ENCODE measurements at places on chromosomes 4 and X.

DNA sequence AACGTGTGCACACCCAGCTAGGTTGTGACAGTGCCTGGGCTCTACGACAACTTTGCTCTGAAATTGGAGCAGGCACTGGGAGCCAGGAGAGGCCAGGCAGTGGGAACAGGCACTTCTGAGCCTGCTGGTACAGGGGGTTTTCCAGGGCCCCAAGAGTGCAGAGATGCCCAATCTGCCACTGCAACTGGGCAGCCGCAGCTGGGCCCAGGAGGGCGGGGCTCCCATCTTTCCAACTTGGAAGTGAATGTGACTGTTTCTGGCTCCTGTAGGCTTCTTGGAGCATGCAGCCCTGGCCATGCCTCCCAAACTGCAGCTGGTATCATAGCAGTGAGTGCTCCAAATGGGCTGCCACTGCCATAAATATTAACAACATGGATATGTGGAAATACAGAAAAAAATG, 465.1 kb upstream of the PABPC4L start:
- DNase-seq, result no peak

- no peak for DNase-seq
These were observed 163.0 kb upstream of the TLL1 start for GRCh38 chr4:165709973-165710526.

GRCh38 chr4:72094059-72094797, 62.4 kb downstream of the NPFFR2 start:
- DNase-seq, result no peak

- DNase-seq, result no peak
These were observed 251.1 kb downstream of the USP46 start for GRCh38 chr4:52408032-52408431.

DNA sequence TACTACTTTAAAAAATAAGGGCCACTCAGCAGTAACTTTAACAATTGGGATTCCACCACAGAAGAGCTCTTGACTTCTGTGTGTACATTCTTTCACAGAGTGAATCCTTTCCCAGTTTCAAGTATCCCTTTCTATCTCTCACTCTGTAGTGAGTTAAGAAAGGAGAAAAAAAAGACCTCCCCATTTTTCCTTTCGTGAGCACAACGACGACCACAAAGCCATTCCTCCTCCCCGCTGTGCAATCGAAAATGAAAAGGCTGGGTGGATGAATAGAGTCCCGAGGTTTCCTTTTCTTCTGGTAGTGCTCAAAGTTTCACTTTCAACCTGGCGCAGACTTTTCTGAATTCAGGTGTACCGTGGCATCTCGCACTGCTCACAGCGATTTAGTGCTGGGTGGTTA, 58.0 kb downstream of the TAB3 start:
- no peak for DNase-seq

- DNase-seq, result peak; percentile 16
These were observed 20.2 kb downstream of the SYAP1 start for GRCh38 chrX:16739574-16739973.

- DNase-seq, result no peak
These were observed 232.1 kb downstream of the CPE start for GRCh38 chr4:165610679-165611437.

GRCh38 chr4:114725066-114725465, 126.5 kb downstream of the UGT8 start:
- DNase-seq, result no peak

DNA sequence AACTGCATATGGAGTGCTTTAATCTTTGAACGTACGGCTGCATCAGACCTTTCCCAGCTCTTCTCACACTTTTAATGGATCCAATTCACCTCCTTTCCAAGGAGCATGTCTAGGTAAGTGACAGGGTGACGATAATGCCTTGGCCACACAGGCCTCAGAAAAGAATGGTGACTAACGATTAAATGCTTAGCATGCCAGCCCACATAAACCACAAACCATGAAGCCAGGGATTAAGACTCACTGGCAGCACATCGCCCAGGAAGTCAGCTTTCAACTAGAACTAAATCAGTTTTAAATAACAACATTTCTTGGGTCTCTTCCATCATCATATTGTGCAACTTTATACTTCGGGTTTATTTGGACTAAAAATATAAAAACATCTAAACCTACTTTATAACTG, 28.7 kb downstream of the INPP4B start:
- peak; percentile 94 for DNase-seq

GRCh38 chrX:110402091-110402849, 43.6 kb downstream of the RTL9 start:
- peak; percentile 72 for DNase-seq

- peak; percentile 48 for DNase-seq
These were observed 4.8 kb downstream of the ANXA10 start for GRCh38 chr4:168097161-168097560.

DNA sequence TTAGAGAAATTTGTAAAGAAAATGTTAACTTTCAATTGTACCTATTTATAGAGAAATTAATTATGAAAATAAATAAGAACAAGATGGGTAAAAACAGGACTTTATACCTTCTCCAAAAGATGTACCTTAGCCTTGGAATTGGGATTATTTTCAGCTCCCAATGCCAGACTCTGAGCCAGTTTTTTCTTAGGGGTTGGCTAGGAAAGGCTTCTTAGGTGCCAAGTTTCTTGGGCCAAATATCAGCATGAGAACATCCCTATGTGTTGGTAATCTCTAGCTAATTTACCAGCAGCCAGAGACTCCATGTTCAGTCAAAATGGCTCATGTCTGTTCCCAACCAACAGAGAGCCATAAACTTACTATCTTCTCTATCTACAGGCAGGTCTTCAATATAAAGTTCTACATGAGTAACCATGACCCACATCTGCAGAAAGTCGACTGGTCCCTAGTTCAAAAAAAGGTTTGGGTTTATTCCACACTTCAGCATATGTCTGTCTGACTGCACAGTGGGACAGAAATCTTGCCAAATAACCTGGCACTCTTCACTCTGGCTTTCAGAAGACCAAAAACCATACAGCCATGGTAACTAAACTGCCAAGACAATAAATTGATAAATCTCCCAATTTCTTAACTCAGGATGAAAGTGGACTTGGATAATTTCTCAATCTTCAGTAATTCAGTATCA, 380.5 kb upstream of the RASGEF1B start:
- no peak for DNase-seq

DNA sequence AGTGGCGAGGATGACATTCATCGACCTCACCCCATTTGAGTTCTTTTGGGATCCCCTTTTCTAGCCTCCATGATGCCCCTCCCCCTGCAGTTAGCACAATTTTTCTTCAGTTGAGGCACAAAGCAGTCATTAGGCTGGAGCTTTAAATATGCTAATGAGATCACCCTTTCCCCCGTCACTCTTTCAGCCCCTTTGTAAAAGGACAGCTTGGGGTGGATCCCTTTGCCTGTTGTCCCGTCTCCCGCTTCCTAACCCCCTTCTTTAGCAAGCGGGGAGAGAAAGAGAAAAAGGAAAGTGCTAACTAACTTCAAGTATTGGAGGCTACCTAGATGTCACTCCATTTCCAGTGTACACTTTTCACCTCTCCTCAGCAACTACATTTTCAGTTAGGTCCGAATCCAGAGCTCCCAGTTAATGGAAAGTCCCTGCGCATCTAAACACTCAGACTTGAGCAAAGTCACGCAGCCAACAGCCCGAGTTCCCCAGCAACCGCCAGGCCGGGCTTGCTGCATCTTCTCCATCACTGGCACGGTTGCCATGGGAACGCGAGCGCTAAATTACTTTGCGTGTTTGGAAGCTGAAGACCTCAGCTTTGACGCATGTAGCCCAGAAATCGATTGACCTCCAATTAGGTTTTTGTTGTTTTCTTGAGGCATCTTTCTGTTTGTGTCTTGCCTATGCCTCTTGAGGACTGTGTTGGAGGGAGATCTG, 76.8 kb downstream of the RTL5 start:
- DNase-seq, result no peak

- DNase-seq, result peak; percentile 45
These were observed 1.8 kb downstream of the ARHGAP4 start for GRCh38 chrX:153924149-153924861.

DNA sequence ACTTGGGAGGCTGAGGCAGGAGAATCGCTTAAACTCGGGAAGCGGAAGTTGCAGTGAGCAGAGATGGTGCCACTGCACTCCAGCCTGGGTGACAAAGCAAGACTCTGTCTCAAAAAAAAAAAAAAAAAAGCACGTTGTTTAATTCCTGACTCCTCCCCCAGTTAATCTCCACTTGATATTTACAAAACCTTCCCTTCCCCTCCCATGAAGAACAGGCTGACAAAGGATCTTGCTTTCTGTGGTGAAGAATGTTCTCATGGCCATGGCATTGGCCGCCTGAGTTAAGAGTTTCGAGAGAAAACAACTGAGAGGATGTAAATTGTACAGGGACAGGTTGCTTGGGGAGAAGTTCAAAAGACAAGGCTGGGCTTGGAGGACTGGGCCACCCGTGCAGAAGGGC, 168.2 kb upstream of the BCOR start:
- DNase-seq, result no peak

GRCh38 chr4:110978761-110979160, 355.9 kb upstream of the PITX2 start:
- no peak for DNase-seq

GRCh38 chrX:24870143-24870542, 145.6 kb downstream of the ARX start:
- peak; percentile 56 for DNase-seq

DNA sequence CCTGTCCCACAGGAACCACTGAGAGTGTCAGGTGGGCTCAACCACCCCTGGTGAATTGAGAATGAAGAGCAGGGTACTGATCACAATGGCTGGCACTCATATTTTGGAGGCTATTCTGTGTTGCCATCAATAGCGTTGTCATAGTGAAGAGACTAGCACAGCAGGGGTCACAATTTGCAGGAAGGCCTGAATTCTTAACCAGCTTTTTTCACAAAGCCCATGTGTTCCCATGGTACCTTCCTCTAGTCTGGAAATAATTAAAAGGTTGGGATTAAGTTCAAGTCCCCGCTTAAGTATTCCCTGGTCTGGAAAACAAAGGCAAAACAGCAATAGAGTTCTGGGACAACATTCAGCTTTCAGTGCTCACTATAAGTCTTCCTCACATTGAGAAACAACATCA, 1051.7 kb downstream of the C4orf33 start:
- DNase-seq, result no peak

- no peak for DNase-seq
These were observed 8.3 kb upstream of the AFAP1 start for GRCh38 chr4:7947927-7948326.

DNA sequence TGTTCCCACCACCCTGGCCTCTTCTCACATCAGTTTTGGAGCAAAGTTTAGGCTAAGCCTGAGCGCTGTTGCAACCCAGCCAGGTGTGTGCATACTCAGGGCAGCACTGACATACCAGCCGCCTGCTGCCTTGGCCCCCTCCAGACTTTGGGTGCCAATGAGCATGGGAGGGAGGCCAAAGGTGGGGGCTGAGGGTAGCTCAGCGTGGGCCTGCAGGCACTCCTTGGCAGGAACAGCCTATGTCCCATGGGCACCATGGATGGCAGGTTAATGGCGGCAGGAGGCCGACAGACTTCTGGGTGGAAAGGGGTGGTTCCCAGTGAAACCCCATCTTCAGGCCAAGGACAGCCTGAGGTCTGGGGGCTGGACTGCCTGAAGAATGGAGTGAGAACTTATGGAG, 462.2 kb downstream of the ADGRL3 start:
- no peak for DNase-seq

DNA sequence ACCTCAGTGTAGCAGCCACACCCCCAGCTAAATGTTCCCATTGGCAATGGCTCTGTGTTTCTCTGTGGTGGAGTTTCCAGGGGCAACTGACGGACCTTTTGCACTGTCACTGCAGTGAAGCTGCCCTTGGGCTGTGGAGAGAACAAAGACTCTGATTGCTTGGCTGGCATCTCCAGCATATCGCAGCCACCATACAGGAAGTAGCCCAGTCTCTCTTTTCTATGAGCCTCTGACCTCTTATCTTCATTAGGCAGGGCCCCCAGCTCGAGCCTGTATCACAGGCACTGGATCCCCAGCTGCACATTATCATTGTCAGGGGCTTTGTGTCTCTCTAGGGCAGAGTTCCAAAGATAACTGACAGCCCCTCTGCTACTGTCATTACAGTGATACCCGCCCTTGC, 483.5 kb downstream of the ARAP2 start:
- no peak for DNase-seq

DNA sequence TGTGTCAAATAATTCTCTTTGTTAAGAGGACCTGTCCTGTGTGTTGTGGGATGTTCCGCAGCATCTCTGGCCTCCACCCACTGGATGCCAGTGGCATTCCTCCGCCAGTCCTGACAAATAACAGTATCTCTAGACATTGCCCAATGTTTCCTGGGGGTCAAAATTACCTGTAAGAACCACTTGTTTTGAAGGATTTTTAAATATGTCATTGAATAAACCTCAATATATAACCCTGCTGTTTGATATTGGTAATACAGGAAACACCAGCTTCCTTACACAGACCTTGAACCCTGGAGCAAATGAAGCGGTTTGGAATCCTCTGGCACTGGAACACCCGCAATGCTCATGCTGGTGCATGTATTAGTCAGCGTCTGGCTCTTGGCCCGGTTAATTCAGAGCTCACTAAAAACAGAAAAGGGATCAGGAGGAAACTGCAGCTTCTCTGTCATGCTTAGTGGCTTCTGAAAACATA, 101.3 kb downstream of the TBL1X start:
- DNase-seq, result peak; percentile 94

- DNase-seq, result no peak
These were observed 124.4 kb downstream of the TMA16 start for GRCh38 chr4:163618845-163619244.

GRCh38 chr4:147834480-147834879, 102.6 kb downstream of the ARHGAP10 start:
- no peak for DNase-seq

DNA sequence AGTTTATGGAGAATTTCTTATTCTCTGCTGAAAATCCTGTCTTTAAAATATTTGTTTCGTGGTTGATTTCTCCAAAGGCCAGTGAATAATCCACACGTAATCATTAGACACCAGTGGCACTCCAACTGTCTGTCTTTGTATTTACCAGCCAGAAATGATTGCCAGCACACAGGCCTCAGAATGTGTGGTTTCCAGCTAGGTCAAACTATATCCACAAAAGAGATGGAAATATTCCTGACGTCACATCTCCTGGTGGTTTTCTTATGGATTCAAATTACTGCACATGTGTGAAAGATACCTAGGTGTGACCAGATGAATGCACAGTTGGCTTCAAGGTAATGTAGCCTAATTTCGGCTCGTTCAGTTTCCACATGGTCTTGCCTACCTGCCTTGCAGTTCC, 27.2 kb upstream of the TENM3 start:
- no peak for DNase-seq

DNA sequence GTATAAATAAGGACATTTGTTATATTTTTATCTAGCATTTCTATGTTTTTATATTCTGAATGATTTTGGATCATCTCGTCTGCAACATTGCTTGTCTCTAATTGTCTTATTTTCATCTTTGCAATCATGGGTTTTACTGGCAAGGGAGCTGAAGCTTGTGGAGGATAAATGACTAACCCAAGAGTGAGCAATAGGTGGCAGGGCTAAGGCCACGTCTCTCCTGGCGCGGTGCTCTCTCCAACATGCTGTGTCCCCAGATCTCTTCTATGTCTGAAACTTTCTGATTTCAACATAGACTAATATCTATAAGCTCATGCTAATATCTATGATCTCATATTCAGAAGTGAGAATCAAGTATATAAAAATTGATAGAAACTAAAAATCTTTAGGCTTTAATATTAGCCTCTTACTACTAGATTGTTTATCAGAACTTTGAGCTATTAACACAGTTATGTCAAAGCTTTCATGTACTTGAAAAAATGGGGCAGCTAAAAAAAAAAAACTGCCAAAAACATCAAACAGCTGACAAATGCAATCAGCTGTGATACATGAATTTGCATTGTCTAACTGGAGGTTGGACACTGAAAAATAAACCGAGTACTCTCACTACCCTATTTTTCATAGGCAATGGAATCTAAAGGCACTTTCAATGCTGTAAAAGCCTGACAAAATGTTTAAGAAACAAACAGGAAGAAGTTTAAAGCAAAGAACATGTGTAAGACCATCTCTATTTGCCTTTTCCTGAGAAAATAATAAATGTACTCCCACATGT, 169.2 kb downstream of the TMA16 start:
- no peak for DNase-seq
